ENCODE measurements at places on chromosomes 5 and 9. TPM values are rescaled to one million over a fixed set of nuclear protein-coding genes. Genes with fewer than 3 reads are reported as not detected.

EIF4EBP3 gene
- total RNA-seq: 51.9 TPM

DNA sequence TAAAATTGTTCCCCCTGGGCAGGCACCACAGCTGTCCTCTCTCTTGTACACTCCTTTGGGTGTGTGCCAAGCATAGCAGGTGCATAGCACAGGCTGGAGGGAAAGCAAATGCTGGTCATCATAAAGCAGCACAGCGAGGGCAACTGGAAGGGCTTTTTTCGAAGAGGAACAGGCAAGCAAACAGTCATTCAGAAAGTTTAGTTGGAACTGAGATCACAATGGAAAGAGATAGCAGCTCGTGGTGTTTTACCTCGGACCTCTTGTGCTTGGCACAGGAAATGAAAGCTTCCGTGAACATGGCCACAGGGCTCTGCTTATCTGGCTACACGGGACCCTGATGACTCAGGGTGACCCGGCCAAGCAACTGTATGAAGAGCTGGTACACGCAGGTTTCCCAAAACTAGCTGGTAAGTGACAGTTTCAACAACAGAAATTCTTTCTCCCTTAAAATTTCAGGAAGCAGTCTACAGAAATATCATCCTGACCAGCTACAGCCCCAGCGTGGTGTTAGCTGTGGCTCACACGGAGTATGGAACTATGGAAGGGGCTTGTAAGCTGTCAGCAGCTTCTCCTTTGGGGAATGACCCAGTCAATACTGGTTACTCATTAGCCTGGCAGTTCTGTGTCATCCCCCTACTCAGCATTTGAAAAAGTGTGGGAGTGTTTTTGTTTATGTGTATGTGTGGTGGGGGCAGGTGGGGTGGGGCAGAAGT, 48.1 kb downstream of the POC5 start:
- peak; percentile 78 for DNase-seq

- DNase-seq: no peak
Observed at GRCh38 chr5:130066644-130067043, 162.4 kb downstream of the CHSY3 start.

- no peak for DNase-seq
Observed at GRCh38 chr5:76816110-76816831, 2.6 kb upstream of the F2RL1 start.

PPWD1 gene
- 38.7 TPM for total RNA-seq

Data from mucosa of descending colon (tissue), 3 donors.